NCI-H69 (cell line): ENCODE measurements at places on chromosomes 6 and 20.
A peak's percentile ranks its signal among the peaks of the same experiment; 100 is the strongest.

- DNase-seq, result peak; percentile 82
Measured at GRCh38 chr20:2451939-2452732, 18.5 kb downstream of the SNRPB start.

- DNase-seq, result no peak
Measured at GRCh38 chr6:11250108-11250507, 17.6 kb upstream of the NEDD9 start.

- no peak for DNase-seq
Measured at GRCh38 chr20:1881240-1881835, 13.9 kb upstream of the SIRPA start.

- no peak for DNase-seq
Measured at GRCh38 chr6:21327326-21328112, 266.0 kb upstream of the SOX4 start.

DNA sequence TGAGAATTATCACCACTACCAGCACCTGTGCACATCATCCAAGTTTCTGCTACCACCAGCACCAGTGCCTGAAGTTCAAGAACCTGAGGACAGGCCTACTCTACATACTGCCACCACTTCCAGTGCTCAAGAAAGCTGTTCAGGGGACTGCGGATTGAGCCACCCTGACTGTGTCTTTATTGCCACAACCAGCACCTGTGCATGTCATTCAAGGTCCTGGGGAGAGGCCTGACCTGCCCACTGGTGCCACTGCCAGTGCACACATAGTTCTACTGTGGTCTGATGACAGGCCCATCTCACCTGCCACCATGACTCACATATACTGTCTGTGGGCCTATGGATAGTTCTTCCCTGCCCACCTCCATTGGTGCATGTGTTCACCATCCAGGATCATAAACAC is 559.4 kb downstream of the COL12A1 start:
- DNase-seq, result no peak

DNA sequence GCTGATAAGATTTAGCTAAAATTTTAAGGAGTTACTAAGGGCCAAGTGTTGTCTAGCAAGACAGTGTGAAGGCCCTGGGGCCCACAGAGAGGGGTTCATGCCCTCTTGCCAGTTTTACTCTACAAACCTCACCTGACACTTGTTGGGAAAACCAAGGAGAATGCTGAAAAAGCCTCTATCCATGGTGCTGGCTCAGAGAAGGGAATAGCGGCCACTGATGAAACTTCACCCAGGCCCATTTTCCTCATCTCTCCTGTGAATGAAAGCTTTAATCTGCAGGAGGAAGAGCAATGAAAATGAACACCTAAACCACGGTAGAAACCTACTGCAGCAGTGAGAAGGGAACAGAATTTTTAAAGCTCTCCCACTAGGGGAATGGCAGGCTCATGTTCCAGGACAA is 317.3 kb upstream of the CNR1 start:
- no peak for DNase-seq

GRCh38 chr6:146855889-146856288 is 257.1 kb downstream of the ADGB start:
- DNase-seq, result no peak
